ENCODE measurements at places on chromosomes 2 and 18.

- DNase-seq: no peak
Observed at GRCh38 chr2:240275386-240275785, 134.9 kb upstream of the OTOS start.

GRCh38 chr18:13366131-13366530 is 147.6 kb downstream of the LDLRAD4 start:
- no peak for DNase-seq

DNA sequence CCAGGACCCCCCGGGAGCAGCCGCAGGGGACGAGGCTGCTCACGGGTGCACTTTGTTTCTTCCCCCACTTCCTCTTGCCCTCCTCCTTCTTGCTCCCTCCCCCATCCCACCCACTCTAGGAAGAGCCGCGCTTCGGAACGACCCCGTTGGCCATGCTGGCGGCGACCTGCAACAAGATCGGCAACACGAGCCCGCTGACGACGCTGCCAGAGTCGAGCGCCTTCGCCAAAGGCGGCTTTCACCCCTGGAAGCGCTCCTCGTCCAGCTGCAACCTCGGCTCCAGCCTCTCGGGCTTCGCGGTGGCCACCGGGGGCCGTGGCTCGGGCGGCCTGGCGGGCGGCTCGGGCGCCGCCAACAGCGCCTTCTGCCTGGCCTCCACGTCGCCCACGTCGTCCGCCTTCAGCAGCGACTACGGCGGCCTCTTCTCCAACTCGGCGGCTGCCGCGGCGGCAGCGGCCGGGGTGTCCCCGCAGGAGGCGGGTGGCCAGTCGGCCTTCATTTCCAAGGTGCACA is 1.3 kb downstream of the SP9 start:
- no peak for DNase-seq

DNA sequence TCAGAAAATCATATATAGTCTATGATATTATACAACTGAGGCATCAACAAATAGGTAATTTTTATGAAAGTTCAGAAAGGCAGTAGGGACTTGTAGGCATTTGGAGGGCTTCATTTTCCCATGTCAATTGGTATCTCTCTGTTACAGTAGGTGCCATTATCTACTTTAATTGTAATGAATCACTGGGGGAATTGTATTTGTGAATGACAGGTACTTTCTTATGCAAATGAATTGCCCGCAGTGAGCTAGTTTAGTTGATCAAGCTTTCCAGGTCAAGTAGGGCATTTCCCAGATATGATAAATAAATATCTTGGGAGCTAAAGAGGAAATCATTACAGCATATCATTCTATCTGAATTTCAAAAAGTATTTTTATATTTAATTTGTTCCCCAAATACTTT is 1116.3 kb downstream of the DPP10 start:
- no peak for DNase-seq

GRCh38 chr18:45920367-45920766 is 46.8 kb downstream of the EPG5 start:
- DNase-seq: no peak

DNA sequence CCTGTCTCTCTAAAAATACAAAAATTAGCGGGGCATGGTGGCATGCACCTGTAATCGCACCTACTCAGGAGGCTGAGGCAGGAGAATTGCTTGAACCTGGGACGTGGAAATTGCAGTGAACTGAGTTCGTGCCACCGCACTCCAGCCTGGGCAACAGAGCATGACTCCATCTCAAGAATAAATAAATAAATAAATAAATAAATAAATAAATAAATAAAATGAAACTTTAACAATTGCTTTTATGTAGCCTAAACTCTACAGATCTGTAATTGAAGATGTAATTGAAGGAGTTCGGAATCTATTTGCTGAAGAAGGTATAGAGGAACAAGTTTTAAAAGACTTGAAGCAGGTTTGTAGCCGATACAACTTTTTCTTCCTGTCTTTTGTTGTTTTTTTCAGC is 2.9 kb downstream of the GTF2A1L start:
- DNase-seq: no peak

Measured in NCI-H2107 (cell line).